ENCODE measurements at places on chromosomes 1 and 21.
A peak's percentile ranks its signal among the peaks of the same experiment; 100 is the strongest.

- peak; percentile 16 for DNase-seq
Measured at GRCh38 chr1:159071970-159072582, 4.5 kb downstream of the AIM2 start.

DNA sequence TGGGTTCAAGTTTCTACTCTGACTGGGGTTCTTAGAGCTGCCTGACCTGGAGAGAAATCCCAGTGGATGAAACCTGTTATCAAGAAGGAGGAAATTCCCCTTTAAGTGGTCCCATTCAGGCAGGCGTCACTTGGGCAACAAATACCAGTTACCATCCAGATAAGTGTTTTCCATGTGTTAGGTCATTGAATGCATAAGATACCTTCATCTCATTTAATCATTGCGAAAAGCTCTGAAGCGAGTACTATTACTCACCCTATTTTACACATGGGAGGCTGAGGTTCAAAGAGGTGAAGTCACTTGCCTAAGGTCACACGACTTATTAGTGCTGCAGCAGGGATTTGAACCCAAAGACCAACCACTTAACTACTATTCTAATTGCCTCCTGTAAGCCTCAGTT lies 45.5 kb upstream of the RPL11 start:
- no peak for DNase-seq

- no peak for DNase-seq
Measured at GRCh38 chr1:152683846-152684245, 2.1 kb upstream of the LCE2B start.

DNA sequence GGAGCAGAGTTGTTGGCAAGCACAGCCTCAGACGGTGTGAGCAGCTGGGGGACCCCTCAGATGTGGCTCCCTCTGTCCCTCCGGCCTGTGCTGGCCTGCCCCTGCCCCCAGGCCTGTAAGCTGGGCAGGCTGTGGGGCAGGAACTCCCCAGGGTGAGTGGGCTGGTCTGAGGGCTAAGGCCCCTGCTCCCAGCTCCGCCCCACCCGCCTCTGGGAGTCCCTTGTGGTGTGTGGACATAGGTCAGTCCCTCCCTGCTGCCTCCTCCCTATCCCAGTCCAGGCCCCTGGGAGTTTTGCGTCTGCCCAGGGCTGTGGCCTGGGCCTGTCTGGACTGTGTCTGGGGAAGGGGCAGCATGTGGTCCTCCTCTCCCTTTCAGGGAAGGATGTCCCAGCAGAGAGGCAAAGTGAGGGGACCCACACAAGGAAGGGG lies 3.6 kb upstream of the VWA1 start:
- DNase-seq: no peak

DNA sequence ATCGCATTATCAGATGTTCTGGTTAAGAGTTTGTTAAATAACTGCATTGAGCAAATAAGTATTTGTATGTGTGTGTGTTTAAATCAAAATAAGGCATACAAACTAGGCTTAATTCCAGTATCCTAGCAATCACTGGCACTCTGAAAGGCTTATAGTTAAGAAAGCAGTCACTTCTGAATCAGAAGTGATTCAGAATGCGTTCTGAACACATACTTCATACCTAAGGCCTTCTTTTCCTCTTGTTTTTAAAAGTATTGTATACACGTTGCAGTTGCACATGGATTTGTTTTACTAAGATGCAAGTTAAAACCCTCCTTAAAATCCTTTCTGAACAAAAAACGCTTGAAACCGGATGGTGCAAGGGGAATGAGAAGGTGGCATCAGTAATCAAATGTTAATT lies 238.4 kb upstream of the DMRTA2 start:
- no peak for DNase-seq

DNA sequence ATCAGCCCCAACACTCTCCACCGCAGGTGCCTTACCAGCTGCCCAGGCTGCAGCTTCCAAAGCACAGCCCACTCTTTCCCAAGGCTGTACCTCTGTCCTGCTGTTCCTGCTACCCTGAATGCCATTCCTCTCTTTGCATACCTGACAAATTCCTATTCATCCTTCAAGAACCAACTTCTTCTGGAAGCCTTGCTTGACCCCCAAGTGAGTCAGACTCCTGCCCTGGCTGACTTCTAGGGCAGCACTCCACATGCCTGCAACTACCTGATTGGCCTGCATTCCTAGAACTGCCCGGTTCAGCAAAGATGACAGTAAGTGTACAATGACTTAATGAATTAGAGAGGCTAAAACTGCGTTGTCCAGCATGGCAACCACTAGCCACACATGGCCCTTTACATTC lies 20.8 kb upstream of the PDZK1IP1 start:
- no peak for DNase-seq

DNA sequence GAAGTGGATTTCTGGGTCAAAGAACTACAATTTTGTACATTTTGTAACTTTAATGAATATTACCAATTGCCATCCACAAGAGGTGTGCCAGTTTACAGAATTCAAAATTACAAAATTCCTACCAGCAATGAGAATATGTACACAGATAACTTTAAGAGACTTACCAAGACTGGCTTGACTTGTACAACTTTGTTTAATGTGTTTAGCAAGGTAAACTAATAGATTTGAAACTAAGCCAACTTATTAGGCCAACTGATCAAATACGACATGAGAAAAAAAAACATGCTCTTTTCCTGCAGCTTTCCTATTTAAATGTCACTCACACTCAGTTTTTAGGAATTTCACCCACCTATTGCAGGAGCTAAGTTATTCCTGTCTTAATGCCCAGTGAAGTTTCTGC lies 11.4 kb downstream of the EXOC8 start:
- DNase-seq: no peak

DNA sequence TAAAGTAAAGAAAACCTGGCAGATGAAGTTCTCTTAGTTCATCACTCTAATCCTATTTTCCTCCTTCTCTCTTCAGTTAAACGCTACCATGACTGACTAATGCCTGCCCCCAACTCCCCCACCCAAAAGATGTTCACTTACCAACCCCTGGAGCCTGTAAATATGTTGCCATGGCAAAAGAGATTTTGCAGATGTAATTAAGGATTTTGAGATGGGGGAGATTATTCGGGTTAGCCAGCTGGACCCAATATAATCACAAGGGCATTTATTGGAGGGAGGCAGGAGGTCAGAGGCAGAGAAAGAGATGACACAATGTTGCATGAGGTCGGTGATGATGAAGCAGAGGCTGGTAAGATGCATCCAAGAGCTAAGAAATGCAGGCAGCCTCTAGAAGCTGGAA lies 69.3 kb upstream of the PPP2R5A start:
- DNase-seq: no peak

- DNase-seq: no peak
Measured at GRCh38 chr1:99728494-99729235, 37.8 kb downstream of the FRRS1 start.

DNA sequence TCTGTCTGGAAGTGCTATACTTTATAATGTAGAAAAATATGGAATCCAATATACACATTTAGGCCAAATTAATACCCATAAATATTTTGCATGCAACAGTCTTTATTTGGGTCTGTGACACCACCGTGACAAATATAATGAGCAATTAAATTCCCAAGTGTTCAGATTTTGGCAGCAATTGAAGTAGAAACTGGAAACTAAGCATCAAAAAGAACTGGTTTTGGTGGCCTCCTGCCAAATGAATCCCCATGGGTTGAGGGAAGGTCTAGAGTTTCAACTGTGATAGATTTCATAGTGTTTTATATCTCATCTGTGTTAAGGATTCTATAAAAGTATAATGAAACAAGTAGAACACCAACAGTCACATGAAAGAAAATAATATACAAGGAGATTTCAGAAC lies 88.4 kb downstream of the DPYD start:
- DNase-seq: no peak

DNA sequence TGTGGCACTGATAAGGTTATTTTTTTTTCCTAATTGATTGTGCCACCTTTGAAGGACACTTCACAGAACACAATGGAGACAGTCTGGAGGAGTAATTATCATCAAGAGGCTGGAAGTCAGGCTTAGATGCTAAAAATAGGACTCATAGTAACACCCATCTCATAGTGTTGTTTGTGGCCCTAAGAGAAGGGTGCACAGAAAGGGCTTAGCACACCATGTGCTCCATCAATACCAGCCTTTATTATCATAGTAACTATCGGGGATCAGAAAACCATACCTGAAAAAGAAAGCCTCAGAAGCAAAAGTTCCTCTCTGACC lies 11.9 kb downstream of the NIPAL3 start:
- DNase-seq: no peak

- DNase-seq: no peak
Measured at GRCh38 chr1:11157867-11158266, 31.3 kb upstream of the ANGPTL7 start.

- DNase-seq: no peak
Measured at GRCh38 chr1:25217598-25218232, 14.6 kb downstream of the SYF2 start.

DNA sequence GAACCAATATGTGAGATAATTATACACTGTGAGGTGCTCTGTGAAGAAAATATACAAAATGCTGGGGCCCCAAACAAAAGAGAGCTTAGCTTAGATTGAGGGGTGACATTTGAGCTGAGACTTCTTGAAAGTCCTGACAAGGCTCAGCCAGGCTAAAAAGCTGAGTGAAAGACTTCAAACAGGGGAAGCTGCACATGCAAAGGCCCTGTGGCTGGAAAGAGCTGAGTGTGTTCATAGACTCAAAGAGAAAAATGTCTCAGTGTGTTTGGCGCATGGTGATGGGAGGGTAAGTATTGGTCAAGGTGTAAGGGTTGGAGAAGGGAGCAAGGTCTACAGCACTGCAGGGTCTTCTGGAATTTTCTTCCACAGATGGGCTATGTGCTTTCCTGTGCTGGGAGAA lies 127.2 kb upstream of the KLHDC7A start:
- no peak for DNase-seq

DNA sequence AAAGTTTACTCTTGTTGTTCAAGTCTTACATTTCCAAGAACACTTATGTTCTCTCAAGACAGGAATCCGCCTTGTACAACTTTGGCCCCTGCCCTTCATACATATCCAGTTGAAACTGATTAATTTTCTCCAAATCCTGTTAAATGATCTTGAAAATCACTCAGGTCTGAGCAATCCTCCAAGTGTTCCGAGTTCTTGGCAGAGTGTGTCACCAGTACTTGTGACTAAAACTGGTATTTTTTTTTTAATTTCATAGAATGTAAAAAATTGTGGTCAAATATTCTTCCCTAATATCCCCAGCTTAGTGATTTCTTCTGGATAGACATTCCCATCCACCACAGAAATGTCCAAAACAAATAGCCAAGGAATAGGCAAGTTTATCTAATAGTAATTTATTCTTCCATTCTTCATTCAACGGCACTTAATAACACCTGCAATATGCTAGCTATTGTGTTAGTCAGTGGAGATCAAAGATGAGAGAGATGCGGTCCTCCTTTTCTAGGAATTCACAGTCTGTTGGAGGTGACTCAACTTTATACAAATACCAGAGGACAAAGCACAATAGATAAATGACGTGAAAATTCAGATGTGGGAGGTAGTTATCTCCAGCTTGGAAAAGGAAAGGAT lies 71.4 kb downstream of the DIRAS3 start:
- no peak for DNase-seq

GRCh38 chr1:76218888-76219287 lies 144.3 kb downstream of the ST6GALNAC3 start:
- DNase-seq: no peak

DNA sequence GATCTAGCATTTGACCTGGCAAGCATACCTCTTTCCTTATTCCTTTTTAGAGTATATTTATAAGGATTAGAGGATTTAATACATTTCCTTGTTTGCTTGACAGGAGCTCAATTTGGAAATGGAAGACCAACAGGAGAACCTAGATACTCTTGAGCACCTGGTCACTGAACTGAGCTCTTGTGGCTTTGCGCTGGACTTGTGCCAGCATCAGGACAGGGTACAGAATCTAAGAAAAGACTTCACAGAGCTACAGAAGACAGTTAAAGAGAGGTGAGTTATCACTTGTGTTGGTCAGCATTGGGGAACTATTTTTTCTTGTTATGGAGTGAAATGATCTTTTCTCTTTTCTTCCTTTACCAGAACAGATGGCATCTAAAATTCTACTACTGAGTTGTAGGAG lies 123.4 kb upstream of the BMP8A start:
- DNase-seq: no peak

- no peak for DNase-seq
Measured at GRCh38 chr1:87572891-87573290, 244.2 kb downstream of the LMO4 start.

- DNase-seq: no peak
Measured at GRCh38 chr1:108079440-108080025, 114.6 kb upstream of the VAV3 start.

DNA sequence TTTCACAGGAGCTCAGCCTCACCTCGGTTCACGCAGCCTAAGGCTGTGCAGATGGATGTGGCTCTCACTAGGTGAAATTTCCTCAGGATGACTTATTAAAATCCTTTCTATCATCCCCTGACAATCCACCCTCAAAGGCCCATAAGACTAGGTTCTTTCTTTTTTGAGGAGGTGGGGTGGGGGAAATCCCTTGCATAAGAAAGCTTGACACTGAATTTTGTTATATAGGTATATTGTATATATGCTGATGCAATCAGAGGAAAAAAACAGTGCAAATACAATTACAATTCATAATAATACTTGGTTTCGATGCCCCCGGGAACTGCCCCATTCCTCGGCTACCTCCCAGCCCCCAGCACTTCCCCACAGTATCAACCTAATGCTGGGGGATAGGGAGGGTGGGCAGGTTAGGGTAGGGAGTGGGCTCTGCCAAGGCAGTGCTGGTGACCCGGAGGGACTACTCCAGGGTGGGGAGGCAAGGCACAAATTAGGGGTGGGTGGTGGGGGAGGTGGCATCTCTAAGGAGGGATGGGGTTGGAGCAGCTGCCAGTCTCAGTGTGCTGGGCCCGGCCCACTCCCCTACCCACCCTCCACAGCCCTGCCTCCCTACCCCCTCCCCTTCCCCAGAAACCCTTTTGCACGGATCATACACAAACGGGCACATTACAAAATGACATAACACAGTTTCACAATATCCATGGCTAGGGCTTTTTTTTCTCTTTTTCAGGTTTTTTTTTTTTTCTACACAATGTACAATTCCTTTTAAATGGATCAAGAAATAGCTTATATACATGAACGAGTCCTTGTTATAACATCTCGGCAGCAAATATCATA lies 30.9 kb downstream of the SLC27A3 start:
- DNase-seq: no peak

DNA sequence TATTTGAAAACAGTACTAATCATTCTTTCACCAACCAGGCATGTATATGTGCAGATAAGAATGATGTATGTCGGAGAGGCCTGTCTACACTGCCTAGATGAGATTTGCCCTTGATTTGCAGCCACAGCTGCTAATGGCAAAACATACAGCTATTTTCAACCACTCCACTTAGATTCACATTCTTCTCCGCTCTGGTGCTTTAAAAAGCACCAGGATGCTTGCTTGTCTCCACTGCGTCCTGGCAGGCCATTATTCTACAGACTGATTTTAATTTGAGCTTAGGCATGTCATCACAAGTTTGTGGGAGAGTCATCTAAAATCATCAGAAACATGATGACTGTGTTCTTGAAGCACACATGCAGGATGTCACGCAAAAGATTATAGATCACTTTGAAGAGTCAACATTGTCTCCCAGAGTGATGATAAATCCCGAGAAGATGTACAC lies 119.0 kb upstream of the NRIP1 start:
- DNase-seq: no peak

Measured in iPS DF 6.9 (cell line).